ENCODE measurements at places on chromosomes 7 and 10. TPM values are rescaled to one million over a fixed set of nuclear protein-coding genes. Genes with fewer than 3 reads are reported as not detected.
A peak's percentile ranks its signal among the peaks of the same experiment; 100 is the strongest.

- no peak for DNase-seq
Observed at GRCh38 chr10:86673216-86673826, 5.0 kb downstream of the LDB3 start.

The ENTPD1 gene
- 0.06 TPM for total RNA-seq

The CNTNAP2 gene
- total RNA-seq: 6.2 TPM

DNA sequence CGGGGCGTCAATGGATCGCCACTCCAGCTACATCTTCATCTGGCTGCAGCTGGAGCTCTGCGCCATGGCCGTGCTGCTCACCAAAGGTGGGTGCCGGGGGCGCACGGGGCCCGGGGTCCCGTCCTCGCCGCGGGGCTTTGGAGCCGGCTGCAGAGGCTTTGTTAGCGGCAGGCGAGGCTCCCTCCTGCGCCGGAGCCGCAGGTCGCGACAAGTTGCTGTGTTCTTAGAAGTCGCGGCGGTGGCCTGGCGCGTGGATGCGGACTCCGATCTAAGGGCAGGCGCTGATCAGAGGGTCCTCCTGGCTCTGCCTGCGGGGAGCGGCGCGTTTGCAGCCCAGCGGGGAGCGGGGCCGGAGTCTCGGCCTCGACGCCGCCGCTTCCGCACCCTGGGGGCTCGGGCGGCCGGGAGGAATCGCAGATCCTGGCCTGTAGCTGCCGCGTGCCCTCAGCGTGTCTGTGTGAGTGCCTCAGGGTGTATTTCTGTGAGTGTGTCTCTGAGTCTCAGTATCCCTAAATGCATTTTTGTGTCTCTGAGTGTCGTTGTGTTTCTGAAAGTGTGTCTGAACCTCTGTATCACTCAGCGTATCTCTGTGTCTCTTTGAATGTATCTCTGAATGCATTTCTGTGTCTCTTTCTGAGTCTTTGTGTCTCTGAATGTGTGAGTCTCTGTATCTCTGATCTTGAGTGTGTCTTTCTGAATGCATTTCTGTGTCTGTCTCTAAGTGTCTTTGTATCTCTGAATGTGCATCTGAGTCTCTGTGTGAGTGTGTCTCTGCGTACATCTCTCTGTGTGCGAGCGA, 766 bp downstream of the BAMBI start:
- DNase-seq: peak; percentile 37

The UNCX gene
- not detected for total RNA-seq

DNA sequence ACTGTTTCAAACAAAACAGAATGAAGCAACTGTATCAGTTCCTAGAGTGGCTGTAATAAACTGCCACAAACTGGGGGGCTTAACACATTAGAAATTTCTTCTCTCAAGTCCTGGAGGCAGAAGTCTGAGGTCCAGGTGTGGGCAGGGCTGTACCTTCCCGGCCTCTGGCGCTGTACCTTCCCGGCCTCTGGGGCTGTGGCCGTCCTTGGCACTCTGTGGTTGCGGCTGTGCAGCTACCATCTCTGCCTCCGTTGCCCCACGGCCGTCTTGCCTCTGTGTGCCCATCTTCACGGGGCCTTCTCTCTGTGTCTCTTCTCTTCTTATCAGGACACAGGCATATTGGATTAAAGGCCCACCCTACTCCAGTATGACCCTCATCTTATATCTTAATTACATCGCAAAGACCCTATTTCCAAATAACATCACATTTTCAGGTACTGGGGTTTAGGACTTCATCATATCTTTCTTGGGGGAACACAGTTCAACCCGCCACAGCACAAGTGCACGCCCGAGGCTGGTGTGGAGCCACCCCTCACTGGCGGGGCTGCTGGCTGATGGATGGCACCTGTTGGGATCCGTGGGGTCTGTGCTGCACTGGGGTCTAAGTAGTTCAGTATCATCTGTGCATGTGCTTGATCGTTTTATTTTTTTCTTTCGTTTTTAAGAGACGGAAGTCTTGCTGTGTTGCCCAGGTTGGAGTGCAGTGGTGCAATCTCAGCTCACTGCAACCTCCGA, 123.2 kb downstream of the ACTR3B start:
- no peak for DNase-seq

The IDI2 gene
- not detected for total RNA-seq

The BHLHA15 gene
- not detected for total RNA-seq

GRCh38 chr10:115945701-115946445, 327.1 kb downstream of the GFRA1 start:
- DNase-seq: no peak

The CC2D2B gene
- total RNA-seq: 0.29 TPM

DNA sequence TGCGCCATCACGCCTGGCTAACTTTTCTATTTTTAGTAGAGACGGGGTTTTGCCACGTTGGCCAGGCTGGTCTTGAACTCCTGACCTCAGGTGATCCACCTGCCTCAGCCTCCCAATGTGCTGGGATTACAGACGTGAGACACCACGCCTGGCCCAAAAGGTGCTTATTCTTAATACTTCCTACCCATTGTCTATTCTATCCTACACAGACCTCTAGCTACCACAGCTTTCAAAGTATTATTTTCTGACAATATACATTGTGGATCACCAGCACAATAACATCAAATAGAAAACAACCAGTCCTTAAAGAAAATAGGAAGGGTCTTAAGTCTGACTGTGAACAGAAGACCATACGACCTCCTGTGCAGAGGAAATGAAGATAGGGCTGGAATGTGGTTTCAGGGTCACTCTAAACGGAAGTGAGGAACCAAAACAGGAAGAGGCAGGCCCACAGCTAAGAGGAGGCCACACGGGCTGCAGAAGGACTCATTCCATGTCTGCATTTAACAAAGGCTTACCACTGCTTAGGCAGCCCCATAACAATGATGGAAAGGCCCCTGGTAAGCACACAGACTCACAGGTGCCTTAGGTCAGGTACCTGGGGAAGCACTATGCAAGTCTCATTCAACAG, 115.2 kb downstream of the ZFAND4 start:
- DNase-seq: peak; percentile 15

GRCh38 chr10:92291921-92292845, 1.2 kb downstream of the MARCHF5 start:
- peak; percentile 37 for DNase-seq

DNA sequence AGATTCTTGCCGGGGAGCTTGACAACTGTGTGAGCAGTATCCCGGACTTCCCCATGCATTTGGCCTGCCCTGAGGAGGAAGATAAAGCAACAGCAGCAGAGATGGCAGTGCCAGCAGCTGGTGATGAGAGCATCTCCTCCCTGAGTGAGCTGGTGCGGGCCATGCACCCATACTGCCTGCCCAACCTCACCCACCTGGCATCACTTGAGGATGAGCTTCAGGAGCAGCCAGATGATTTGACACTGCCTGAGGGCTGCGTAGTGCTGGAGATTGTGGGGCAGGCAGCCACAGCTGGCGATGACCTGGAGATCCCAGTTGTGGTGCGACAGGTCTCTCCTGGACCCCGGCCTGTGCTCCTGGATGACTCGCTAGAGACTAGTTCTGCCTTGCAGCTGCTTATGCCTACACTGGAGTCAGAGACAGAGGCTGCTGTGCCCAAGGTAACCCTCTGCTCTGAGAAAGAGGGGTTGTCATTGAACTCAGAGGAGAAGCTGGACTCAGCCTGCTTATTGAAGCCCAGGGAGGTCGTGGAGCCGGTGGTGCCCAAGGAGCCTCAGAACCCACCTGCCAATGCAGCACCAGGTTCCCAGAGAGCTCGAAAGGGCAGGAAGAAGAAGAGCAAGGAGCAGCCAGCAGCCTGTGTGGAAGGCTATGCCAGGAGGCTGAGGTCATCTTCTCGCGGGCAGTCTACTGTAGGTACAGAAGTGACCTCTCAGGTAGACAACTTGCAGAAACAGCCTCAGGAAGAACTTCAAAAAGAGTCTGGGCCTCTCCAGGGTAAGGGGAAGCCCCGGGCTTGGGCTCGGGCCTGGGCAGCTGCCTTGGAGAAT, 6.7 kb downstream of the PPRC1 start:
- DNase-seq: no peak

- no peak for DNase-seq
Observed at GRCh38 chr7:128234476-128235026, 6.5 kb upstream of the LEP start.

The CISD1 gene
- total RNA-seq: 42.6 TPM

DNA sequence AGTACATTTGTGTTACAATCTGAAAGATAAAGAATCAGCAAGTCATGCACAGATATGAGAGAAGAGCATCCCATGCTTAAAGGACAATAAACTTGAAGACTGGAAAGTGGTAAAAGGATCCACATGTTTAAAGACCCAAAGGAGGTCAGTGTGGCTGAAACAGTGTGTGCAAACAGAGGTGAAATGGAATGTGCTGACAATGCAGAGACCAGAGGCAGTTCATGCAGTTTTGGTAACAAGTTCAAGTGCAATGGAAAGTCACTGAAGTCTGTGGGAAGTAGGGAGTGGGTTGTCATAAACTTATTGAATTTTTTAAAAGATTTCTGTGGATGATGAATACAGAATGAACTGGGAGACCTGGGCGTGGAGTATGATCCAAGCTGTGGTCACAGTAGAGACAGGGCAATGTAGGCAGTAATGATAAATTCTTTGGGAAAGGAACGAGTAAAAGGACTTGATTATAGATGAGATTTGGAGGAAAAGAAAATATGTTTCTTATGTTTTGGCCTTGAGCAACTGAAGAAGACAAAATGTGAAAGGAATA, 408.0 kb downstream of the HGF start:
- no peak for DNase-seq

The CTAGE4 gene
- 0.09 TPM for total RNA-seq

All from Daoy (cell line).